ENCODE measurements at places on chromosomes 5 and 9.

GRCh38 chr5:6734243-6734700 is 21.0 kb downstream of the TENT4A start:
- no peak for DNase-seq

- DNase-seq = no peak
These were observed 21.1 kb downstream of the CORO2A start for GRCh38 chr9:98171176-98171925.

- DNase-seq = no peak
These were observed 80.3 kb downstream of the RXRA start for GRCh38 chr9:134406366-134407120.

- DNase-seq = no peak
These were observed 19.3 kb downstream of the UGT3A1 start for GRCh38 chr5:35971878-35972210.

DNA sequence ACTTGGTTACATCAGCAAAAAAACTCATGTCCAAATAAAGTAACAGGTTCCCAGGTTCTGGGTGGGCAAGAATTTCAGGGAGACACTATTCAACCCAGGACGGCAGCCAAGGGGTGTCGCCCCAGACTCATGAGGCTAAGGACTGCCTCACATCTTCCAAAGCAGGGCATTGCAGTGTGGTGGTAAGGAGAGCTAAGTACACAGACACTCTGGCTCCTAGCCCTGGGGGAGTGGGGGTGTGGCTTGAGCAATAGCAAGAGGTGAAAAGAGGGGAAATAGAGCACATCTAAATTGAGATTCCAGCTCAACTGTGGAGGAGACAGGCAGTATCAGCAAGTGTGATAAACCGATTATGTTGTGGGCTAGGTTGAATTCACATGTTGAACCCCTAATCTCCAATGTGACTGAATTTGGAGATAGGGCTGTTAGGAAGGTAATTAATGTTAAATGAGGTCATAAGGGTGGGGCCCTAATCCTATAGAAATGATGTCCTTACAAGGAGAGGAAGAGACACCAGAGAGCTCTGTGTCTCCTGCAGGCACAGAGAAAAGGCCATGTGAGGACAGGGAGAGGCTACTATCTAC is 49.9 kb upstream of the MARCHF11 start:
- DNase-seq = no peak

- DNase-seq = no peak
These were observed 90.1 kb downstream of the COL5A1 start for GRCh38 chr9:134731497-134732391.

GRCh38 chr9:96025995-96026602 is 150.6 kb downstream of the ERCC6L2 start:
- no peak for DNase-seq

DNA sequence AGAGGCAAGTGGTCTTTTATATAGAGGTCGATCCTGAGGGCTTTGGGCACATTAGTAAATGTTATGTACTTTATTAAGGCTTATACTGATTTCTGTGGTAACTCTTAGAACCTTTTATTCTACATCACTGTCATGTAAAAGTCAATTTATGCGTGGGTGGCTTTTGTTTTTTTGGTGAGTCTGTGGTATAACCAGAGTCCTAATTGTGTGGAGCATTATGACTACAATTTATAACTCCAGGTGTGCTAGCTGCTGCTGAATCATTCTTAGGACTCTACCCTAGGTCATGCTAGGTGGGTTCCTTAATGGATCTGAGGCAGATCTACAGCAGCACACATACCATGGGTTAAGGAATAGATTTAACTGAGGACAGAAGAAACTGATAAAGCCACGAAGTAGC is 33.9 kb upstream of the KCNN2 start:
- DNase-seq = no peak

- peak; percentile 56 for DNase-seq
These were observed 17.2 kb downstream of the OR2S2 start for GRCh38 chr9:35940458-35941407.

DNA sequence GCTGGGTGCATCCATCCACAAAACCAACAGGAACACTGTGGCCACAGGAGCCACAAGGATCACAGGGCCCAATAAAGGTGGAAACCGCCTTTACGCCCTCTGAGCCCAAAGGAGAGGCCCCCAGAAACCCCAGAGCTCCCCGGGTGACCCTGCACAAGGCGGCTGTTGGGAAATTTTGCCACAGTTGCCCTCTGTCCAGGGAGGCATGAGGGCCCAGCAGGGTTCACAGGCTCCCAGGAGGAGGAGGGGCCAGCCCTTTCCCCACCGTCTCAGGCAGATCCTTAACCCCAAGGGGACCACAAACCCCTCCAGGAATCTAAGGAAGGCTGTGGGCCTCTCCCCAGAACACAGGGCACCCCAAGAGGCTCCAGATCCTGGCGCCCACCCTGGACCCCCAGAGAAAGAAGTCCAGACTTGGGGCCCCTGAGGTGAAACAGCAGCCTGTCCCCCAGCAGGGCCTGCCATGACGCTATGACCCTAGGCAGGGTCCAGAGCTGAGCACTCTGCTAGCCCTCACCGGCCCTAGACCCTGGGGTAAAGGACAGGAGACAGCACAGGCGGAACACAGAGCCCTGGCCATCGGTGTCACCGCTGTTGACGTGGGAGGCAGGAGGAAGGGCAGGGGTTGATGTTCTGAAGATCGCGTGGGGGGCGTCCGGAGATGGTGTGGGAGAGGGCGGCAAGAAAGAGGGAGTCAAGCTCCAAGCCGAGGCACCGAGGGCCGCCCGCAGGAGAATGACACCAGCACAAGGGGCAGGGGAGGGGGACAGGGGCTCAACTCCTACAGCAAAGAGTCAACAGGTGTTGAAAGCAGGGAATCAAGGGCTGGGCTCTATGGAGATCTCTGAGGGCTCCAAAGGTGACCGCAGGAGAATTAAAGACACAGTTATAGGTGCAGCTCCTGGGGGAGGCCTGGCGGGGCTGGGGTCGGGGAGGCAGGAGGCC is 97.5 kb downstream of the VAV2 start:
- DNase-seq = no peak

Data from CD4-positive, alpha-beta T cell treated with Interleukin-2 at 100 ng/mL for 4 hours (primary cell).